Effector CD8-positive, alpha-beta T cell (primary cell): ENCODE measurements at places on chromosomes 1 and 21.

GRCh38 chr1:201405484-201405831 is 6.3 kb upstream of the LAD1 start:
- DNase-seq = no peak

GRCh38 chr1:36658838-36659237 is 176.1 kb upstream of the CSF3R start:
- DNase-seq = no peak

GRCh38 chr1:58249737-58250586 is 296.6 kb downstream of the OMA1 start:
- DNase-seq = no peak

DNA sequence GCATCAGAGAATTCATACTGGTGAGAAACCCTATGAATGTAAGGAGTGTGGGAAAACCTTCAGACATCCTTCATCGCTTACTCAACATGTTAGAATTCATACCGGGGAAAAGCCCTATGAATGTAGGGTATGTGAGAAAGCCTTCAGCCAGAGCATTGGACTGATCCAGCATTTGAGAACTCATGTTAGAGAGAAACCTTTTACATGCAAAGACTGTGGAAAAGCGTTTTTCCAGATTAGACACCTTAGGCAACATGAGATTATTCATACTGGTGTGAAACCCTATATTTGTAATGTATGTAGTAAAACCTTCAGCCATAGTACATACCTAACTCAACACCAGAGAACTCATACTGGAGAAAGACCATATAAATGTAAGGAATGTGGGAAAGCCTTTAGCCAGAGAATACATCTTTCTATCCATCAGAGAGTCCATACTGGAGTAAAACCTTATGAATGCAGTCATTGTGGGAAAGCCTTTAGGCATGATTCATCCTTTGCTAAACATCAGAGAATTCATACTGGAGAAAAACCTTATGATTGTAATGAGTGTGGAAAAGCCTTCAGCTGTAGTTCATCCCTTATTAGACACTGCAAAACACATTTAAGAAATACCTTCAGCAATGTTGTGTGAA is 12.8 kb downstream of the ZFP69B start:
- DNase-seq = no peak

GRCh38 chr1:208731981-208732821 is 488.0 kb upstream of the PLXNA2 start:
- DNase-seq = no peak

DNA sequence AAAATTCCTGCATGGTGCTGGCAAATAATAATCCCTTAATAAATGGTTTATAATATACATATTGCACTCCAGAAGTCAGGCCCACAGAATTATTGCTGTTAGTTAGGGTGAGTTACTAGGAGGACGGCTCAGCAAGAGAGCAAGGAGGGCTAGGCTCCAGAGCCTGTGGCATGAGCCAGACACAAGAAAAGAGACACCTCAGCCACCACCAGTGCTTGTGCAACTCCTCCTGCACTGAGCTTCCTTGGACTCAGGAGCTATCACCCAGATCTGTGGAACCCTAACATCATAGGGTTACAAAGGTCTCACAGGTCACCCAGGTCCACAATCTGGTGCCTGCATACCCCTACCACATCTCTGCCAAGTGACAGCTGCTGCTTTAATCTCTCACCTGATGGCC is 12.8 kb upstream of the LRRC8D start:
- no peak for DNase-seq

- no peak for DNase-seq
These were observed 80.5 kb downstream of the HSF2BP start for GRCh38 chr21:43578677-43579303.

DNA sequence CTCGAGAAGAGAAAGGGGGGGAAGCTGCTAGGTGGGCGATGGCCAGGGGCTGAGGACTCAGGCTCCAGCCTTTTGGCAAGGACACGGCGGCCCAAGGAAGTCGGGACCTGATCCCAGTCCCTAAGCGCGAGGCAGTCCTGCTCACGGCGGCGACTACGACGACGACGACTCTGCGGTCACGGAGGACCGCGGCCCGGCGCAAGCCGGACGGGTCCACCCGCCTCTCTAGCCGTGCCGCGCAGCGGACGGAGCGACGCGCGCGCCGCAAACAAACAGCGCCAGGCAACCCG is 401 bp downstream of the WNT9A start:
- DNase-seq = no peak

- no peak for DNase-seq
These were observed 1.3 kb downstream of the TAF5L start for GRCh38 chr1:229624521-229625070.

DNA sequence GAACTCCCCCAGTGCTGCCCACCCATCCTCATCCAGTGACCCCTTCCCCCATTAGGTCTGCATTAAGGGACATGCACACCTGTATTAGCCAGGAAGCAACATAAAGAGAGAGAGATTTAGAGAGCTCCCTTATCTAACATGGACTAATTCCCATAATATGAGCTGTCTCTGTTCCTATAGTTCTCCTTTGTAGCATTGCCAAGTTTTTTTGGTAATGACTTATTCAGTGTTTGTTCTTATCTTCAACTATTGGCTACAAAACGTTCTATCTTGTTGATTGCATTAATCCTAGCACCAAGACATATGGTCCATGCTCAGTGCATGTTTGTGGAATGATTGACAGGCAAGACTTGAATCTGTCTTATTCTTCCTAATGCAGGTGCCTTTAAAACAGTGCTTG is 264.0 kb downstream of the ADGRL2 start:
- no peak for DNase-seq

GRCh38 chr1:183996040-183996384 is 41.5 kb downstream of the COLGALT2 start:
- DNase-seq = no peak

GRCh38 chr1:1066403-1067283 is 7.5 kb downstream of the RNF223 start:
- DNase-seq = no peak

- no peak for DNase-seq
These were observed 142.5 kb downstream of the TIAM1 start for GRCh38 chr21:31201548-31201947.

DNA sequence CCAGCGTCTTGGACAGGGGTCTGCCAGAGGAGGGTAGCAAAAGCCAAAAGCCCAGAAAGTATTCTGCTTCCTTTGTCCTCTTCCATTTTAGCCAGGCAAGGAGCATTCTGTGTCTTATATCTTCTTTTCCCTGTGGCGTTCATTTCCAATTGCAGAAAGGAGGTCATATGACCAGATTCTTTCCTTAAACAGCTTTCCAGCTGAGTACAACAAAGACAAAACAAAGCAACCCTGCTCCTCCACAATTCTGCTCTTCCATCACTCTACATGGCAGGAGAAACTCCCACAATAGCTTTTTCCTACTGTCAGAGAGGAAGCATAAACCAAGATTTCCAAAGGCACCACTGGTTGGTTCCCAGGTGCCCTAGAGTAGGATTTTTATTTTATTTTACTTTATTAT is 19.7 kb downstream of the ENSA start:
- no peak for DNase-seq

DNA sequence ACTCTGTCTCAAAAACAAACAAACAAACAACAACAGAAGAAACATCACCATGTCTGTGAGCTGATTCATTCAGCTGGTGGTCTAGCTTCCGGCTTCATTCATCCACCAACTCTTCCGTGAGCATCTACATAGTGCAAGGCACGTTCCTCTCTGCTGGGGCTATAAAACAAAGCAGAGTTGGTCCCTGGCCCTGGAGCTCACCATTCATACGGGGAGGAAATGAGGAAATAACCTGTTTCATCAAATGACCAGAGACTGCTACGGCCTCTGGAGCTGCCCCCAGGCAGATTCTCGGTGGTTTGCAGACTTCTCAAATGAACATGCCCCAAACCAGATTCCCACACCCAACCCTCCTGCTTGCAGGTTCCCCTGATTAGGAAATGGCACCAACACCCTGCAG is 41.0 kb upstream of the ID3 start:
- DNase-seq = no peak

- DNase-seq = peak; percentile 8
These were observed 105.3 kb upstream of the CLDN14 start for GRCh38 chr21:36584980-36585940.

DNA sequence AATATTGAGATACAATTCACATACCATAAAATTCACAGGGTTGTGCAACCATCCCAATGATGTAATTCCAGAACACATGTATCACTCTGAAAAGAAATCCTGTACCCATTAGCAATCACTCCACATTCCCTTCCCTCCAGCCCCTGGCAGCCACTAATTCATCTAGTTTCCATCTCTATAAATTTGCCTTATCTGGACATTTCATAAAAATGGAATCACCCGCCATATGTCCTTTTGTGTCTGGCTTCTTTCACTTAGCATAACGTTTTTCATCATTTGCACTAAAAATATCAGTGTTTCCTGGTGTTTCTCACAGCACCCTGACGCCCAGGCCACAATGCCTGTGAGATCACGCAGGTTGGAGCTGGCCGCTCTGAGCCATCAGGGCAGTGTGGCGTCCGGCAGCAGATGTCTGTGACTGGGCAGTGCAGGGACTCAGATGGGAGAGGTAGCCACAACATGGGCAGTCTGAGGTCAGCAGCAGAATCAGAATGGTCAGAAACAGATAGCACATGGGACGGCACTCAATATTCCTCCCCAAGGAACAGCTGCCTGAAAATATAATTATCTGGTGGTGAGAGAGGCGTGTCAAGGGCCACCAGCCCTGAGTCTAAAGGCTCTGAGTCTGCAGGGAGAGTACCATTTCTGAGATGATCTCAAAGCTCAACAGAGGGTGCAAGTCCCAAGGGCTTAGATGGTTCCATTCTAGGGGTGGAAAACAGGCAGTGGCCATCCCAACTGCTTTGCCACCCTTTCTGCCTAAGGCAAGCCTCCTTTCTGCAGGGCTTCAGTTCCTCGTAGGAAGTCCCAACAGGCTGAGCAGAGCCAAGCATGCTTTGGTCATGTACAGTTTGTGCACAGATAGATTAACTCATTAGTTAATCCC is 129.4 kb upstream of the EDN2 start:
- no peak for DNase-seq

DNA sequence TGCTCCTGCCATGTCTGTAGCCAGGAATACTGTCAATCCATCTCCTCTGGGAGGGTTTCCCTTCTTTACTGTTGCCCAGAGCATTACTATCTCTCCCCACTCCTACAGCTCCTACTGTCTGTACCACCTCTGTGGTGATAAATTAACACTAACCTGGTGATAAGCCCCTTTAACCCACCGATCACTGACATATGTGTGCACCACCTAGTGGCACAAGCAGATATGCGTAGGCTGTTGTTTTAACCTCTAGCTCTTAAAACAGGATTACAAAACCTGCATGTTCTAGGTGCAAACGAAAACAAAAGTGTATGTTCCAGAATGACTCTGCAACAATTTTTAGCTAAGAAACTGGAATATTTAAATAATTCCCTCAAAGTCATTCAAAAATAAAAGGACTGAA is 93.9 kb upstream of the BEND5 start:
- DNase-seq = no peak

GRCh38 chr1:227369102-227369760 is 50.9 kb upstream of the CDC42BPA start:
- DNase-seq = no peak

DNA sequence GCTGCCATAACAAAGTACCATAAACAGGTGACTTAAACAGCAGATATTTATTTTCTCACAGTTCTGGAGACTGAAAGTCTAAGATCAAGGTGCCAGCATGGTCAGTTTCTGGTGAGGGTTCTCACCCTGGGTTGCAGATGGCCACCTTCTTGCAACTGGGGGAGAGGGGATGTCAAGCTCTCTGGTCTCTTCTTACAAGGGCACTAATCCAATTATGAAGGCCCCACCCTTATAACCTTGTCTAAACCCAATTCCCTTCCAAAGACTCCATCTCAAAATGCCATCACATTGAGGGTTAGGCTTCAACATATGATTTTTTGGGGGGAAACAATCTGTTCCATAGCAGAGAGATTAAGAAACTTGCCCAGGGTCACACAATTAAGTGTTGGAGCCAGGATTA is 24.8 kb upstream of the ANGPTL3 start:
- DNase-seq = no peak

- no peak for DNase-seq
These were observed 13.8 kb upstream of the NMNAT2 start for GRCh38 chr1:183431840-183432547.

DNA sequence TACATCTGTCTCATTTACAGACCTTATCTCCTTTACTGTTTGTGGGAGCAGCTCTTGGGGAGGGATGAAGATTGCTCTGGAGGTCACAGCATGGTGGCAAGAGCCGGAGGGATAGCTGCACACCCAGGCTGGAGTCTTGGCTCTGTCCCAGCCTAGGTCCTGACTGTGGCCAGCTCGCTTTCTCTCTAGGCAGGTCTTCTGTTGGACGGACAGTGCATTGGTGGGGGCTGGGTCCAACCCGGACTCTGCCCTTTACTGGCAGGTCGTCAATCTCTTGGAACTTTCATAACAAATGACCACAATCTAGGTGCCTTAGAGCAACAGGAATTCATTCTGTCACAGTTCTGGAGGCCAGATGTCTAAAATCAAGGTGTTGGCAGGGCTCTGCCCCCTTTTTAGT is 319.8 kb upstream of the C1orf174 start:
- DNase-seq = no peak

GRCh38 chr1:31306278-31306677 is 9.4 kb downstream of the ZCCHC17 start:
- no peak for DNase-seq

- DNase-seq = peak; percentile 19
These were observed 8.8 kb upstream of the NLRP3 start for GRCh38 chr1:247407180-247407616.

DNA sequence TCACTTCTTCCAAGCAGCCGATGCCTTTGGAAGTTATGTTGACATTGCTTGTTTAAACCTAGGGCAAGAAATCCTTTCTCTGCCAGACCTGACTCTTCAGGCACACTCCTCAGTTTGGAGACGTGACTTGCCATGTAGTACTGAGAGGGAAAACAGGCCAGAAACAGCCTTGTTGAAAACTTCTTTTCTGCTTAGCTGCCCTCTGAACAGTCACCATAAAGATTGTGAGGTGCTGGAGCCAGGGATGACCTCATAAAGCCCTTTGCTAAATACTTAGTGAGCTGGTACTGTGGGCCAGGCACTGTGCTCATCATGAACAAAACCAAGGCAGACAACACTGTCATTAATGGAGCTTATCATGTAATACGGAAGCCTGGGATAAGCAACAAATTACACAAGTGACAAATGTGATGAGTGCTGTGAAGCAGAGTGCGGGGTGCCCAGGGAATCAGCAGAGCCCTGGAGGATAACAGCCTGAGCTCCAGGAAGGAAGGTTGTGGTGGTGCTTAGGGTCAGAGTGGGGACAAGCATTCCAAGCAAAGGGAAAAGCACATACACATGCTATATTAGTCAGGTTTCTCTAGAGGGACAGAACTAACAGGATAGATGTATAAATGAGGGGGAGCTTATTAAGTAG is 42.4 kb downstream of the MTARC1 start:
- no peak for DNase-seq

DNA sequence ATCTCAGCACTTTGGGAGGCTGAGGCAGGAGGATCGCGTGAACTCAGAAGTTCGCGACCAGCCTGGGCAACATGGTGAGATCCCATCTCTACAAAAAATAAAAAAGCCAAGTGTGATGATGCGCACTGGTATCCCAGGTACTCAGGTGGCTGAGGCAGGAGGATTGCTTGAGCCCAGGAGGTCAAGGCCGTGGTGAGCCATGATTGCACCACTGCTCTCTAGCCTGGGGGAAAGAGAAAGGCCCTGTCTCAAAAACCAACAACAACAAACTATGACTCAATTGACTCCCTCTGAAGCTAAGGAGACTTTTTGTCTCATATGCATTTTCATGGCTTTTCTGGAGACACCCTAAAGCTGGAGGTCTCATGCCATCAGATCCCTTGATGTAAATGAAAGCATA is 118.8 kb downstream of the CCDC185 start:
- no peak for DNase-seq
